T-helper 1 cell (primary cell): ENCODE measurements at places on chromosomes 3 and 15.

- no peak for DNase-seq
Measured at GRCh38 chr3:26090589-26090988, 300.7 kb downstream of the OXSM start.

GRCh38 chr3:11532931-11533391 is 110.8 kb downstream of the VGLL4 start:
- no peak for DNase-seq

- no peak for DNase-seq
Measured at GRCh38 chr3:177438596-177439220, 241.4 kb upstream of the TBL1XR1 start.

DNA sequence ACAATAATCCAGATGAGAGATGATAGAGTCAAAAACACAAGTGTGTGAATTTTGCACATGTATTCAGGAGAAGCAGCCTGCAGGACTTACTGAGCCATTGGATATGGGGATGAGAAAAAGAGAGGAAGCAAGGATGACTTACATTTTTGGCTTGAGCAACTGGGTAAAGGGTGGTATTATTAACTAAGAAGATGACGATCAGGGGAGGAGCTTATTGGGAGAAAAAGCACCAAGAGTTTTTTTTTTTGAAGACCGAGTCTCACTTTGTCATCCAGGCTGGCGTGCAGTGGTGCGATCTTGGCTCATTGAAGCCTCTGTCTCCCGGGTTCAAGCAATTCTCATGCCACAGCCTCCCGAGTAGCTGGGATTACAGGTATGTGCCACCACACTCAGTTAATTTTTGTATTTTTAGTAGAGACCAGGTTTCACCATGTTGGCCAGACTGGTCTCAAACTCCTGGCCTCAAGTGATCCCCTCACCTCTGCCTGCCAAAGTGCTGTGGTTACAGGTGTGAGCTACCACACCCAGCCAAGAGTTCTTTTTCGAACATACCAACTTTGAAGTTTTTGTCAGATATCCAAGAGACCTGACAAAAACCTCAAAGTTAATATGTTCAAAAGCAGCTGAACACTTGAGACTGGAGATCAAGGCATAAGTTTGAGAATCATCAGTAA is 14.8 kb upstream of the SH3BP5 start:
- DNase-seq: peak; percentile 30

DNA sequence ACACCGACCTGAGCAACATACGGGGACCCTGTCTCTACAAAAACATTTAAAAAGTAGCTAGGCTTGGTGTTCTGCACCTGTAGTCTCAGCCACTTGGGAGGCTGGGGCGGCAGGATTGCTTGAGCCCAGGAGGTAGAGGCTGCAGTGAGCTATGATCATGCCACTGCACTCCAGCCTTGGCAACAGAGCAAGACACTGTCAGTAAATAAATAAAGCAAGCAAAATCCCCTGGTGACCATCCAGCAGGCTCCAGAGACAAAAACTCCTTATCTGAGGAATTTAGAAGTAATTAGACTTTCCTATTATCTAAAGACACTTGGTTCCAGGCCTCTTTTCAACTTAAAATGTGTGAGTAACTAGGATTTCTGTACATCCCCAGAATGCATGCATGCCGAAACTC is 29.5 kb upstream of the ZNF774 start:
- DNase-seq: no peak

GRCh38 chr3:133840055-133840737 is 34.6 kb downstream of the SRPRB start:
- DNase-seq: no peak
